Type B pancreatic cell (in vitro differentiated cells): ENCODE measurements at places on chromosomes 3 and 15. TPM values are rescaled to one million over a fixed set of nuclear protein-coding genes. Genes with fewer than 3 reads are reported as not detected.

The CCR3 gene
- total RNA-seq = 0.14 TPM in 1 of 2 replicates, not detected in the other

GRCh38 chr15:100528833-100529428 is at the start of gene CERS3:
TSS of gene CERS3 (minus strand) at chr15:100528950. CDS start at chr15:100501849, 27,101 bp downstream.
- no peaks in the 10 kb centered on the region for H3K4me1 ChIP-seq
- DNase-seq = no peak
- H3K27me3 ChIP-seq = peaks cover 22% of the 10 kb centered on the region
- H3K36me3 ChIP-seq = no peaks in the 10 kb centered on the region
- peak within 1 kb of the TSS; percentile 96 for H3K27ac ChIP-seq

DNA sequence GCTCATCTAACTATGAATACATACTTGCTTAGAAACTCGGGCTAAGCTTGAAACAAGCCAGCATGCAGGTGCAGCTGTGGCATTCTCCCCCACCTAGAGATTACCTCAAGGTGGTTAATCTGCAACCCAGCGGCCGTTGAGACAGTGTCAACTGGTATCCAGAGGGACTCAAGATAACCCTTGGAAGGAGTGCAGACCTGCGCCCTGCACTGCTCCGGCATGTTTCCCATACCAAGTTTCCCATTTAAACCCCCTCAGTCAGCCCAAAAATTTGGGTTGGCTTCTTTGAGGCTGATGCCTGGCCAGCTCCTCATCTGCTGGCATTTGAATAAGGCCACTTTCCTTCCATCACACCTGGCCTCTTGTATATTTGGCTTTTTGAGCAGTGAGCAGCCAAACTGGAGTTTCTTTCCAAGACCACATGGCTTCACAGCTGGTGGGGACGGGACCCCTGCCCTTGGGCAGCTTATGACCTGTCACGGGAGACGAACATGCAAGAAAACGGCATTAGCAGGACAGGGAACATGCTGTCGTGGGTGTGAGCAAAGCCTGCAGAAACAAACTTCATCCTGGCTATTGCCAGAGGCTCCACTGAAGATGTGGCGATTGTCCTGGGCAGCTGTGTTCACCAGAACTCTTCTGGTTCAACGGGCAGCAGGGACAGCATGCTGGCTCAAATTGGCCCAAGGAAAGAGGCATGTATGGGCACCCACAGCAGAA is 98.2 kb downstream of the PLXNA1 start:
- no peak for DNase-seq
- H3K27ac ChIP-seq = no peak overlapping the region
- no peaks in the 10 kb centered on the region for H3K36me3 ChIP-seq
- no peaks in the 10 kb centered on the region for H3K4me1 ChIP-seq
- H3K27me3 ChIP-seq = peaks cover 2% of the 10 kb centered on the region

The ATP13A5 gene
- not detected in 2 replicates for total RNA-seq

- peaks cover 6% of the 10 kb centered on the region for H3K27me3 ChIP-seq
- DNase-seq = no peak
- H3K4me3 ChIP-seq = peak overlapping the region; percentile 60
- peaks cover 22% of the 10 kb centered on the region for H3K4me1 ChIP-seq
These were observed 7.5 kb upstream of the PHLDB2 start for GRCh38 chr3:111851511-111851954.

DNA sequence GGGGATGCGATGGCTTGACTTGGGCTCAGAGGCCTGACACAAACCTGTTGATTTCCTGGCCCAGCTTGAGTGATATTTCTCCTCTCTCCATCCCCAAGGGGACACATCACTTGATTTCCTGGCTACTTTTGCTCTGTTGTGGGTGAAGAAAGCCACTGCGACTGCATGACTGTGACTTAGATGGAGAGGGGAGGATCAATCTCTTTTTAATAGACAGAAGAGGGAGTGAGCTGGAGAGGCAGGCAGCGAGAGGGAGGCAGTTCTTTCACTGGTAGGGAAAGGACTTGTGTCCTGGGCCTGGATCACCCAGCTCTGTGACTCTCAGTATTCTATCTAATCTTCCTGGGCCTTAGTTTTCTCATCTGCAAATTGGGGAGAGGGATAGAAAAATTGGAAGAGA is 189.8 kb upstream of the RGMA start:
- no peaks in the 10 kb centered on the region for H3K36me3 ChIP-seq
- H3K4me3 ChIP-seq = no peak overlapping the region
- no peak for DNase-seq
- peaks cover 12% of the 10 kb centered on the region for H3K4me1 ChIP-seq
- peaks cover 14% of the 10 kb centered on the region for H3K27me3 ChIP-seq

DNA sequence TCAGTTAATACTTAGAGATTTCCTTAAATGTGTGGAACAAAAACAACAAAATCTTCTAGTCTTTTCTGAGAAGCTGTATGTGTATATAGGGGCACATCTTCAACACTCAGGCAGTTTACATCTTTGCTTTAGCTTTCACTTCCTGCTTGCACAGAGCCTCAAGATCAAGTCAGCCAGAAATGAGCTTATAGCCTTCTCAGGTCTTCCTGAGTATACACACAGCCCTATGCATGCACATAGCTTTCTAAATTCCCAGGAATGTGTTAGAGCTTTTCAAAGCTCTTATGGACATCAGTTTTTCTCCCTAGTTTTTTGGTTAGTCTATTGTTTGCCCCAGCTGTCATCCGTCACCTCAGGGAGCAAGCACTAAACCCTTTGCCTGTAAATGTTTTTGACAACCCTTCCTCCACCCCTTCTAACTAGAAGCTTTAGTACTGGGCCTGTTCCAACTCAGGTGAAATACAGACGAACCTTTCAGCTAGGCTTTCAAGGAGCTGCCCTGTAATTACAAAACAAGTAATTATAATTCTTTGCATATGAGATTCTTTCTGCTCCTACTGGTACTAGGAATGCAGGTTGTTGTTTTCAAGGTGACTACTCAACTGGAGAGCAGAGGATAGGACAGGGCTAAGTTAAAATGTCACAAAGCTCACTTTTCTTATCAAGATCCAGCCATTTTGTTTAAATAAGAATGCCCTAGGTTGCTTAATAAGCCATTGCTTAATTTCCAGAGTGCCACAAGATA is 22.6 kb upstream of the MTMR10 start:
- no peaks in the 10 kb centered on the region for H3K27me3 ChIP-seq
- no peak overlapping the region for H3K4me3 ChIP-seq
- H3K27ac ChIP-seq = no peak overlapping the region
- H3K4me1 ChIP-seq = peaks cover 6% of the 10 kb centered on the region

- DNase-seq = no peak
- no peaks in the 10 kb centered on the region for H3K4me1 ChIP-seq
- H3K27me3 ChIP-seq = peaks cover 17% of the 10 kb centered on the region
These were observed 117.8 kb upstream of the IGF1R start for GRCh38 chr15:98530570-98530969.

GRCh38 chr15:70150405-70150747 is 52.7 kb upstream of the TLE3 start:
- peaks cover 41% of the 10 kb centered on the region for H3K4me1 ChIP-seq
- no peak for DNase-seq
- no peaks in the 10 kb centered on the region for H3K36me3 ChIP-seq
- no peak overlapping the region for H3K4me3 ChIP-seq
- peaks cover 35% of the 10 kb centered on the region for H3K27me3 ChIP-seq

DNA sequence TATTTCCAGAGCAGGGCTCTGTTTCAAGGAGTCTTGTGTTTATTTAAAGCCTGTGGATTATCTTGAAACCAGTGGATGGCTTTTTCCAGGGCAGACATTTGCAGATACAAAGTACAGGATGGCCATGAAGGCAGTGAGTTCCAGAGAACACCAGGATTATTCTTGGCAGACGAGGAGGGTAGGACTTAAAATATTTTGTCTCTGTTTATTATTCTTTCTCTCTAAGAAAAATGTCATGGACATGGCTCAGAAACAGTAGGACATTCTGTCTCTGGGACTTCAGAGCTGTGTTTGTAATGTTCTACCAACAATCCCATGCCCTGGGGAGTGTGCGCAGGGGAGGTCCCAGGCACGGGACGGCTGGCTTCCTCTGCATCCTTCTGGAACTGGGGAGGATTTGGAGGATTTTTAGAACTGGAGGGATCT is 125.9 kb downstream of the ATP10A start:
- no peak for DNase-seq
- H3K36me3 ChIP-seq = no peaks in the 10 kb centered on the region
- no peak overlapping the region for H3K4me3 ChIP-seq
- no peak overlapping the region for H3K27ac ChIP-seq

The CCR4 gene
- not detected in 2 replicates for total RNA-seq

The RGMA gene
- 37.0 and 41.6 TPM in 2 replicates for total RNA-seq

GRCh38 chr3:32383136-32383711 is 8.4 kb upstream of the CMTM7 start:
- peaks cover 17% of the 10 kb centered on the region for H3K4me1 ChIP-seq
- no peak for DNase-seq
- no peak overlapping the region for H3K27ac ChIP-seq
- H3K27me3 ChIP-seq = peaks cover 3% of the 10 kb centered on the region
- no peaks in the 10 kb centered on the region for H3K36me3 ChIP-seq

- peaks cover 24% of the 10 kb centered on the region for H3K4me1 ChIP-seq
- no peaks in the 10 kb centered on the region for H3K36me3 ChIP-seq
- no peak for DNase-seq
- H3K27me3 ChIP-seq = peaks cover 5% of the 10 kb centered on the region
These were observed 49.0 kb upstream of the DCLK3 start for GRCh38 chr3:36813305-36813704.

GRCh38 chr3:8824238-8824637 is 54.8 kb upstream of the OXTR start:
- DNase-seq = no peak
- no peaks in the 10 kb centered on the region for H3K4me1 ChIP-seq
- no peaks in the 10 kb centered on the region for H3K27me3 ChIP-seq
- peaks cover 11% of the 10 kb centered on the region for H3K36me3 ChIP-seq

DNA sequence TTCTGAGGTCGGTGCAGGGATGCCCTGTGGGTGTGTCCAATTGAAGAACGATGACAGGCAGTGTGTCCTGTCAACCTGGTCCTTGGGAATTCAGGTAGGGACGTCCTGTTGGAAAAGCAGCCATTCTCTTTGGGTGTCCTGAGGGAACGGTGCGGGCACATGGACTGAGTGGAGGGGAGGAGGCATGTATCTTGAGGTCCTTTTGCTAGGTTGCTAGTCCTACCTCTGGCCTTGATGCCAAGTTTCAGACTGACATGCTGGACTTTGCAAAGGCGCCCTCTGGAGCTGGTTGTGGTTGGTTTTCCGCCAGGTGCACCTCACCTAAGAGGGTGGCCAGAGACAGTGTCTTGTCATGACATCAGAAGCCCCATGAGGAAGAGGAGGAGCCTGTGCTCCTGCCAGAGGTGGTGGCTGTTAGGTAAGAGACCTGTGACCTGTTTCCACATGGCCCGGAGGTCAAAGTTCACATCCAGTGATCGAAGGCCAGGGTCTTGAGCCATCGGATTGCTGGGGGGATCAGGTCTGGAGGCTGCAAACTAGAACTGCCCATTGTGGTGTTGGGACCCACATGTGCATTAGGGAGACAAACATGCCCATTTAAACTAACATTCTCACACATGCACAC is 106.3 kb downstream of the SNRPN start:
- H3K4me1 ChIP-seq = no peaks in the 10 kb centered on the region
- H3K27ac ChIP-seq = no peak overlapping the region
- H3K36me3 ChIP-seq = peaks cover 91% of the 10 kb centered on the region
- H3K4me3 ChIP-seq = no peak overlapping the region

The SH2D7 gene
- not detected in 2 replicates for total RNA-seq

The SNX4 gene
- 34.6 and 36.5 TPM in 2 replicates for total RNA-seq

DNA sequence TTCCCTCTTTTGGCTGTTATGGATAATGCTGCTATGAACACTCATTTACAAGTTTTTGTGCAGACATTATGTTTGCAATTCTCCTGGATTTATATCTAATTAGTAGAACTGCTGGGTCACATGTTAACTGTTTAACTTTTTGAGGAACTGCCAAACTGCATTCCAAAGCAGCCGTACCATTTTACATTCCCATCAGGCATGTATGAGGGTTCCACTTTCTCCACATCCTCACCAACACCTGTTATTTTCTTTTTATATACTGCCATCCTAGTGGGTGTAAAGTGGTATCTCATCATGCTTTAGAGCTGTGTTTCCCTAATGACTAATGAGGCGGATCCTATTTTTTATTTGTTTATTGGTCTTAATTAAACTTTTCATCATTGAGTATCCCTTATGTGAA is 9.2 kb downstream of the KPNA4 start:
- no peak for DNase-seq
- H3K36me3 ChIP-seq = peaks cover 48% of the 10 kb centered on the region
- H3K27me3 ChIP-seq = no peaks in the 10 kb centered on the region
- H3K4me3 ChIP-seq = no peak overlapping the region
- peaks cover 4% of the 10 kb centered on the region for H3K4me1 ChIP-seq
- H3K27ac ChIP-seq = no peak overlapping the region

- H3K4me3 ChIP-seq = no peak overlapping the region
- H3K36me3 ChIP-seq = no peaks in the 10 kb centered on the region
- no peak for DNase-seq
- peaks cover 4% of the 10 kb centered on the region for H3K4me1 ChIP-seq
- no peaks in the 10 kb centered on the region for H3K27me3 ChIP-seq
These were observed 34.3 kb downstream of the SEC22C start for GRCh38 chr3:42547401-42547945.

DNA sequence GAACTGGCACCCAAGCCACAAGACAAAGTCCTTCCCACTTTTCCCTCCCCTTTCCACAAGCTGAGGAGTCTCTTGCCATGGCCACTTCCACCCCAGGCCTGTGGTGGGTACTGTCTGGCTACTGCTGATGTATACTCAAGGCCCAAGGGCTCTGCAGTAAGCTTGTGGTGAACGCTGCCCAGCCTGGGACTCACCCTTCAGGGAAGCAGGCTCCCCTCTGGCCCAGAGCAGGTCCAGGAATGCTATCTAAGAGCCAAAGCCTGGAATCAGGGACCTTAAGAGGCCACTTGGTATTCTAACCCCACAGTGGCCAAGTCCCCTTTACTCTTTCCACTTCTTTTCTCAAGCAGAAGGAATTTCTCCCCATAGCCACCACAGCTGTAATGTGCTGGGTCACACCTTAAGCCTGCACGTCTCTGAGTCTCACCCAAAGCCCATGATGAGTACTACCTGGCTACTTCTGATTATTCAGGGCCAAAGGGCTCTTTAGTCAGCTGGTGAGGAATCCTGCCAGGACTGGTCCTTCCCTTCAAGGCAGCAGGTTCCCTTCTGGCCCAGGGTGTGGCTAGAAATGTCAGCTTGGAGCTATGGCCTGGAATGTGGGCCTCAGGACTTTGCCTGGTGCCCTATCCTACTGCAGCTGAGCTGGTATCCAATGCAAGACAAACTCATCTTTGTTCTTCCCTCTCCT is 4.0 kb downstream of the PATL2 start:
- DNase-seq = no peak
- no peaks in the 10 kb centered on the region for H3K36me3 ChIP-seq
- no peak overlapping the region for H3K4me3 ChIP-seq
- H3K27me3 ChIP-seq = no peaks in the 10 kb centered on the region

DNA sequence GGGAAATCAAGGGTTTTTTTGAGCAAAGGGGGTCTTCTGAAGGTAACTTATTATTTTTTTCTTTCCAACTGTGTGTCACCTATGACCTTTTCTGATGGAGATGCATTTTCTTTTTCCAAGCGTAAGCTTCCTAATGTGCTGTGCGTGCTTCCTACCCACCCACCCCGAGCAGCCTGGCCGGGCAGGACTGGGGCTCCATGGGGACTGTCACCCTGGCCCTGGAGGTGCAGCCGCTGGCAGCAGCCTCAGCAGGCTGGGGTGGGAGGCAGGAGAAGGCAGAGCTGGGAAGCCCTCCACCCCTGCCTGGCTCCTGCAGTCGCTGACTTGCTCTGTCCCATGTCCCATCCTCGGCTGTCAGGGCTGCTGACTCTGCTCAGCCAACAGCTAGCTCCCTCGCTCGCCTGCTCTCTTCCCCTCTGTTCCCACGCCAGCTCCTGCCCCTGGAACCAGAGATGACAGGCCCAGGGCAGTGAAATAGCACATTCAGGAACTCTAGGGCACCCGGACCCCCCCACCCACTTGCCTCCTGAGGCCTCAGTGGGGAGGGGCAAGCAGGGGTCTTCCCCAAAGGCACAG is 21.4 kb downstream of the IDH2 start:
- H3K36me3 ChIP-seq = peaks cover 5% of the 10 kb centered on the region
- H3K4me1 ChIP-seq = peaks cover 3% of the 10 kb centered on the region
- H3K27ac ChIP-seq = no peak overlapping the region
- no peak overlapping the region for H3K4me3 ChIP-seq
